ENCODE measurements at places on chromosomes 1 and 21.

DNA sequence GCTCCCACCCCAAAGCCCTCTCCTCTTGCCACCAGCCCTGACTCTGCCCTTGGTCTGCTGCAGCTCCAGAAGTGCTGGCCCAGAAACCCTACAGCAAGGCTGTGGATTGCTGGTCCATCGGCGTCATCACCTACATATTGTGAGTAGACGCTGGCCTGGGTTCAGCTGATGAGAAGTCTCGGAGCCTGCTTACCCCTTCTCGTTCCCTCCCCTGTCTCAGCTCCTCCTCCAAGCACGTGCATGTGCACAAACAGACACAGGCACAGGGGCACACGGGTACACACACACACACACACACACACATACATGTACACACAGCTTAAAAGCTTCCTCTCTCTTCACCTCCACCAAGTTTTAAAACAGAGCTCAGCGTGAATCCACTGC is 24.3 kb downstream of the CAMK1G start:
- no peak for DNase-seq

GRCh38 chr1:64915381-64916274 is 50.7 kb downstream of the JAK1 start:
- DNase-seq: no peak

DNA sequence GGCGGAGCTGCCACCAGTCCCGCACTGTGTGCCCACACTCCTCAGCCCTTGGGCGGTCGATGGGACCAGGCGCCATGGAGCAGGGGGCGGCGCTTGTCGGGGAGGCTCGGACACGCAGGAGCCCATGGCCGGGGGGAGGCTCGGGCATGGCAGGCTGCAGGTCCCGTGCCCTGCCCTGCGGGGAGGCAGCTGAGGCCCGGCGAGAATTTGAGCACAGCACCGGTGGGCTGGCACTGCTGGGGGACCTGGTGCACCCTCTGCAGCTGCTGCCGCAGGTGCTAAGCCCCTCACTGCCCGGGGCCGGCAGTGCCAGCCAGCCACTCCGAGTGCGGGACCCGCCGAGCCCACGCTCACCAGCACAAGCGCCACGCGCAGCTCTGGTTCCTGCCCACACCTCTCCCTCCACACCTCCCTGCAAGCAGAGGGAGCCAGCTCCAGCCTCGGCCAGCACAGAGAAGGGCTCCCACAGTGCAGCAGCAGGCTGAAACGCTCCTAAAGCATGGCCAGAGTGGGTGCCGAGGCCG is 267.7 kb downstream of the RYR2 start:
- no peak for DNase-seq

DNA sequence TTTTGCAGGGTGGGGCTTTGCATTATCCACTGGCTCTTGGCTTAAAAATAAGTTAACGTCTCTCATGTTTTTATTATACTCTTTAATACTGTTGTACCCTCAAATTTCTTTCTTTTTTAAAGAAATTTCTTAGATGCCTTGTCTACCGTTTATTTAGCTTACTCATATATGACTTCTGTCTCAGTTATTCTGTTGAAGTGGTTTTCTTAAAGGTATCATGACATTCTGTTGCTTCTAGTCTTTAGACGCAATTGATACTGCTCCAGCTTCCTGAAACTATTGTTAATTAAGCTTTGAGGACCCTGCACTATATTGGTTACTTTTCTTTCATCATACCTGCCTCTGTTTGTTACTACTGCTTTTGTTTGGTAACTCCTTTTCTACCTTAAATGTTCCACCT is 11.7 kb downstream of the PKN2 start:
- DNase-seq: no peak

DNA sequence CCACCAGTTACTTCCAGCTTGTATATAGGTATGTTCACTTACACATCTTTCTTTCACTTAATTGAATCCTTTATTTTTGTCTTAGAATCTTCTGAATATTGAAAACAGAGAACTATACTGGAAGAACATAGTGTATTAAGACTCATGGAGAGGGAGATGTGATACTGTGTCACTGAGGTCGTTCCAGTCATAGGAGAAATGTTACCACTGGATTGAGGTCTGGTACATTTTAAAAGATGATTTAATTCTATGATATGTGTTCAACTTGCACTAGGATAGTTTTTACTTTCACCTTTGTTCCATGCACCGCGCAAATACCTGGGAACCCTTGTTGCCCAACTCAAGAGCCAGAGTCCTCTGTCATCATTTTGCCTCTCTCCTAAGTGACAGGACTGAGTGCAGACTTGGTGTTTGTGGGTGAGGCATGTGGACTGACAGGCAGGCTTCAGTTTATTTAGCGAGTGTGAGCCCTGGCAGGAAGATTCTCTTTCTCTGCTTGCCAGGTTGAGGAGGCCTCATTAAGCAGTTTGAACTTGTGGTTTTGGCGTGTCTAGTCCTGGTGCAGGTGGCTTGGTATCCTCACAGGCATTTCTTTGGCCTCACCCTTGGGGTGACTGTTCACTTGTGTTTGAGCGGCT is 63.7 kb downstream of the DYRK1A start:
- no peak for DNase-seq

DNA sequence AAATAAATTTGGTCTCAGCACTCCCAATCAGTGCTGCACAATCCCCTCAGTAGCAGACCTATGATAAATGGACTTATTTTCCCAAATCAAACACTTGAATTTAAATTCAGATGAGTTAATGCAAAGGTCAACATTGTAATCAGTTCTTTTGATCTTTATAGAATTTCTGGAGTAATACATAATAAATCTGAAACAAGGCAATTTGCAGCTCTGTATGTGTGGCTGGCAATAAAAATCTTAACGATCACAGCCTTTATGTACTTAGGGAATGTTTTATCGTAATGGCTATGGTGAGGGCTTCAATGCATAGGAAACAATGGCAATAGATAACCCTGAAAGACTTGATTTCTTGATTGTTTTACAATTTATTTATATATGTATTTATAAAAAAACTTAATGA is 91.4 kb downstream of the GPATCH2 start:
- DNase-seq: no peak
